ENCODE measurements at places on chromosomes 11 and 22. TPM values are rescaled to one million over a fixed set of nuclear protein-coding genes. Genes with fewer than 3 reads are reported as not detected.

- peak; percentile 32 for DNase-seq
These were observed 16.6 kb downstream of the IL10RA start for GRCh38 chr11:118002541-118003423.

GRCh38 chr11:74925281-74925680 is 23.6 kb downstream of the XRRA1 start:
- DNase-seq: no peak

- no peak for DNase-seq
These were observed 60.5 kb downstream of the CD82 start for GRCh38 chr11:44625759-44626523.

GRCh38 chr11:15327786-15328231 is 213.1 kb downstream of the INSC start:
- DNase-seq: no peak

GRCh38 chr11:59783632-59784090 is 26.9 kb downstream of the MRPL16 start:
- DNase-seq: no peak

GRCh38 chr11:14304601-14305000 is 54.4 kb downstream of the RRAS2 start:
- no peak for DNase-seq

DNA sequence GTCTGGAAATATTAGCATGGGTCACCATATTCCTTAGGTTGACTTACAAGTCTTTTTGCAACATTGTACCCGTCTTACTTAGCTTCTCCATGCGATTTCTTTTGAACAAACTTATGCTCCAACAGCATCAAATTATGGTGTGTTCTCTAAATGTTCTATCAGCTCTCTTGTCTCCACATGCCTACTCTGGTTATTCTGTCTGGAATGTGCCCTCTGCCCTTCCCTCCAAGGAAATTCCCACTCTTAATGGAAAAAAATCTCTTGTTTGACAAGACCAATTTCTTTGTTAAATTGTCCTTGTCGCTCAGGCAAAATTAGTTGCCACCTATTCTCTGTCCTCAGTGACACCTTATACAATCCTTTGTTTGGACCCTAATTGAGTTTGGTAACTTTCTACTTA is 522.8 kb upstream of the LUZP2 start:
- no peak for DNase-seq

GRCh38 chr11:83840326-83840725 is 554.2 kb upstream of the CCDC90B start:
- no peak for DNase-seq

GRCh38 chr22:45911601-45912271 is 65.2 kb downstream of the WNT7B start:
- no peak for DNase-seq

- no peak for DNase-seq
These were observed 22.8 kb upstream of the DGAT2 start for GRCh38 chr11:75745807-75746206.

- no peak for DNase-seq
These were observed 68.8 kb upstream of the SCUBE2 start for GRCh38 chr11:9160166-9160565.

- no peak for DNase-seq
These were observed 63.7 kb upstream of the EED start for GRCh38 chr11:86180851-86181250.

DNA sequence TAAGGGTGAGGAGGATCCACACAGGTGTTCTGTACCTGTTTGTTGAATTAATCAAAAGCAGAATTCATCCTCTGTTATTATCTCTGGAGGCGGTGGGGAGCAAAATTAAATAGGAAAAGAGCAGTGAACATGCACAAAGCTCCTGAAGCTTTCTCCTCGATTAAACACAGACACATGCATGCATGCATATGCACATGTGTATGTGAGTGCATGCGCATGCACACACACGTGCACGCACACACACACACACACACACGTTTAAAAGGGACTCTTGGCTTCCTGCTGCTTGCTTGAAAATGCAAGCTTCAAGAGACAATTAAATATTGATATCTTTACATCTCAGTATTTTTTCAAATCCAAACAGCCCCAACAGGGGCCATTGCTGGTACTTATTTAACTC is 462.1 kb downstream of the BUD13 start:
- no peak for DNase-seq

- no peak for DNase-seq
These were observed 42.6 kb downstream of the SLN start for GRCh38 chr11:107669191-107669740.

GRCh38 chr11:37177721-37178120 is 579.7 kb upstream of the RAG2 start:
- no peak for DNase-seq

- no peak for DNase-seq
These were observed 12.8 kb downstream of the CRKL start for GRCh38 chr22:20930004-20930403.

GRCh38 chr11:118907051-118908042 is 18.4 kb downstream of the BCL9L start:
- peak; percentile 86 for DNase-seq

GRCh38 chr22:31490496-31490925 is 869 bp upstream of the EIF4ENIF1 start:
- peak; percentile 63 for DNase-seq

DNA sequence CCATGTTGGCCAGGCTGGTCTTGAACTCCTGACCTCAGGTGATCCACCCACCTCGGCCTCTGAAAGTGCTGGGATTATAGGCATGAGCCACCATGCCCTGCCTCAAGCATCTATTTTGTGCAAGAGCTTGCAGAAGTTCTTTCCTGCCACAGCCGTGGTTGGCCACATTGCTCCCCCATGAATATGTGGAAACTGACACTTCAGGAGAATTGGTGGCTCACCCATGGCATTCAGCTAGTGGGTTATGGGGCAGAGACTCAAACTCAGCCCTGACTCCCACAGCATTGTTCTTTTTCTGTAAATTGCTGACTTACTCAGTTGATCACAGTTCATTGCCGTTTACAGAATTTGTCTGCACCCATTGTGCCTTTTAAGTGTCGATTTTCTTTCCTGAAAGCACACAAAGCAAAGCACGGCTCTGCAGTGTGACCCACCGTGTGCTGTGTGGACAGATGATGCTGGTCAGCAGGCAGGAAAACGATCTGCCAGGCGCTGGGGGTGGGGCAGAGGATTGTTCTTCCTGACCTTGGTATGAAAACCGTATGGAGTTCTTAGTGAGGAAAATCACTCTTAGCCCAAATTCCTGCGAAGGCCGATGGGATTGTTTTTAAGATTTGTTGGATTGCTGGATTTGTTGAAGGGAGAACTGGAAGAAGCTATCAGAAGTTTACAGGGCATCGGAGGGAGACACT is 115.6 kb downstream of the PTPRJ start:
- DNase-seq: no peak

- no peak for DNase-seq
These were observed 45.3 kb upstream of the SHISAL1 start for GRCh38 chr22:44357966-44358465.

NEFH gene
- total RNA-seq: 0.47 TPM

MMP12 gene
- total RNA-seq: not detected

ZDHHC8 gene
- 81.7 TPM for total RNA-seq

SHANK3 gene
- not detected for total RNA-seq

CYP2D6 gene
- total RNA-seq: 8.8 TPM

BANF1 gene
- 90.8 TPM for total RNA-seq

PHLDA2 gene
- 1.1 TPM for total RNA-seq

Measured in CD4-positive, alpha-beta memory T cell (primary cell).